HFFc6 (cell line): ENCODE measurements at places on chromosomes 1 and 21.

GRCh38 chr1:109806733-109807400, 43.1 kb upstream of the EPS8L3 start:
- no peak for DNase-seq

DNA sequence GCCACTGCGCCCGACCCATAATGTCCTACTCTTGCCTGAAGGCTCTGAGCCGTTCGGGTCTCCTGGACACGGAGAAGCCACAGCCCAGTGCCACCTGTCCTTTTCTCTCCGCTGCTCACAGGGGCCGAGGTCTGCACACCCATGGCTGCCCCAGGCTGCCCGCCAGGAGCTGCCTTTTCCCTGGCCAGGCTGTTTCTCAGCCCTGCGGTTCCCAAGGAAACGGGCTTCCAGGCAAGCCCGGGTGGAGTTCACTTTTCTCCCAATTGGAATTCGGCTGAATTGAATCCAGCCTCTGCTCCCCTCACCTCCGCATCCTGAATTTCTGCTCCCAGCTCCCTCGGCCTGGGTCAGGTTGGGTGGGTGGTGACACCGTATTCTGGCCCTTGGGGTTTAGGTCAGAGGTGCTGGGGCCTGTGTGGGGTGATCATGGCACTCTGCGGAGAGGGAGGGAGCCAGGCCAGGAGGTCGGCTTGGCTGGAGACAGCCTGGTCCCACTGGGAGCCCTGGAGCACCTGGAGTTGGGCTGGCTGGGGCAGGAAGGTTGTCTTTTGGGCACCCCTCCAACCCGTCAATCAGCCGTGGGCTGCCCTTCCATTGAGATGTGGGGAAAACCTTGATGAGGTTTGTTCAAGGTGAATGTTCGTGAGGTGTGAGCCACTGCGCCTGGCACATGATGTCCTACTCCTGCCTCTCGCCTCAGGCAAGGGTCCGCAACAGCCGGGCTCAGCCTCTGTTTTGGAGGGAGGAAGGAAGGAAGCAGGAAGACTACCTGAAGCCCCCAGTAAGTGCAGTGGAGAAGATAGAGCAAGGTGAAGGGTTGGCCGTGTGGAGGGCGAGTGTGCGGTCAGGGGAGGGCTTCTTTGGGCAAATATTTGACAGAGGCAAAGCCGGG, 25.1 kb downstream of the RRP1 start:
- no peak for DNase-seq

GRCh38 chr1:26774462-26774861, 13.3 kb upstream of the PIGV start:
- no peak for DNase-seq

DNA sequence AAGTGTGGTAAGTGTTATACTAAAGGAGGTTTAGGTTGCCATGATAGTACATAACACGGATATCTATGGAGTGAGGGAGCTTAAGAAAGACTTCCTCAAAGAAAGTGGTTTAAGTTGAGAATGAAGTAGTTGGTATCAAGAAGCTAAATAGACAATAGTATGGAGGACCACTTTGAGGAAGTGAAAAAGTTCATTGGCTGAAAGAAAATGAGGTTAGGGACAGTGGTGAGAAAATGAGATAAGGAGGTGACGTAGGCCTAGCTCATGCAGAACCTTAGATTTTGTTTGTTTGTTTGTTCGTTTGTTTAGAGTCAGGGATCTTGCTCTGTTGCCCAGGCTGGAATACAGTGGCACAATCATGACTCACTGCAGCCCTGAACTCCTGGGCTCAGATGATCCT, 72.2 kb upstream of the PPIH start:
- DNase-seq, result no peak

- DNase-seq, result no peak
Observed at GRCh38 chr1:44000122-44000665, 8.8 kb downstream of the CCDC24 start.

DNA sequence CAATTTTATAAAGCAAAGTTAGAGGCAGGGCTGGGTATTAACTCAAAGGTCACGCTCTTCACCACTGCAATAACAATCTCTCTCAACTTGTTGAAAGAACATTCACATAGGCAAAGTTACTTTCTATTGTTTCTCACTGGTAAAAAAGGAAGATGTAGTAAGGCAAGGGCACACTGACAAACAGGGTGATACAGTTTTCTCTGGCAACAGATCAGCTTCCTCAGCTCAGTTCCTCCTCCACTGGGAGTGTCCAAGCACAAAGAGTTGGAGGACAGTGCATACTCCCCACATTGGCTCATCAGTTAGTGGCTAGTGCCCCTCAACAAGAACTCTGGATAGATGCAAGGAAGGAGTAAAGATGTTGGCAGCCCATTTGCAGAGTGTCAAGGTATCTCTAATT, 3.7 kb downstream of the PLPPR4 start:
- DNase-seq, result peak; percentile 11

GRCh38 chr1:22126531-22126930, 16.4 kb downstream of the WNT4 start:
- DNase-seq, result no peak

- DNase-seq, result no peak
Observed at GRCh38 chr1:205410581-205411298, 11.1 kb downstream of the LEMD1 start.

DNA sequence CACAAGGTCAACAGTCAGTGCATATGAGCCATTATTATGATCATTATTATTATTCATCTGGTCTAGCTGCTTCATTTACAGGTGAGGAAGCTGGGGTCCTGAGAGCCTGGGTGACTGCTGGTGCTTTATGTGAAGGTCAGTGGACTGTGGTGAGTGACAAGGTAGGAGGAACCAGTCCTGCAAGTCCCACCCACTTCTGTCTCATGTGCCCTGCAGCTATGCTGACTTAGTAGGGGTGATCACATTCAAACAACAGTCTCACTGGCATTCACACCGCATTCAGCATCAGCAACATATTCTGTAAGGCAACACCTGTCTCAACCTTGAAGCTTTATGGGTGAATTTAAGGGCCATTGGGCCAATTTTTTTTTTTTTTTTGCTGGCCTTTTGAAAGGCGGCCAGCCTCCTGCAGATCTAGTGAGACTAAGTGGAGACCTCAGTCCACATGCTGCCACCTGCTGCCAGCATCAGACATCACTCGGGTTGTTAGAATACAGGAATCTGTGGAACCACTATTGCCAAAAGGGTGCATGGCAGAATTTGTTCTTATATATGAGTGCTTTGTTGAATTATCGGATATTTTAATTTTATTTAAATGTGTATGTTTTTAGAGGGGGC, 59.9 kb upstream of the CACNA1E start:
- DNase-seq, result peak; percentile 53

DNA sequence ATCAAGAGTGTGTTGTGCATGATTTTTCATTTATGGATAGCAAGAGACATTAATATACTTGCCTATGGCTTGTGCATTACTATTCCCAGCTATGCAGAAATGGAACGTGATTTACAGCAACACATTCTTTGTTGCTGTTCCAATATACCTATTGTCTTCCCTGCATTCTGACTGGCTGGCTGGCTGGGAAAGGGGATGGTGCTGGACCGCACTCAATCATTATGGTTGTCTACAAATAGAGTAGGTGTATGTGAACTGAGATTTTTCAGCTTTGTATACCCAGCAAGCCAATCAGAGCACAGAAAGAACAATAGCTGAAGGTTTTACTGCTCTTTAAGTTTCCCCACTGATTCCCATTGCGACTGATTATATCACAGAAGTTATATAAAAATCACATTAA, 167.5 kb downstream of the ATG4C start:
- DNase-seq, result no peak

DNA sequence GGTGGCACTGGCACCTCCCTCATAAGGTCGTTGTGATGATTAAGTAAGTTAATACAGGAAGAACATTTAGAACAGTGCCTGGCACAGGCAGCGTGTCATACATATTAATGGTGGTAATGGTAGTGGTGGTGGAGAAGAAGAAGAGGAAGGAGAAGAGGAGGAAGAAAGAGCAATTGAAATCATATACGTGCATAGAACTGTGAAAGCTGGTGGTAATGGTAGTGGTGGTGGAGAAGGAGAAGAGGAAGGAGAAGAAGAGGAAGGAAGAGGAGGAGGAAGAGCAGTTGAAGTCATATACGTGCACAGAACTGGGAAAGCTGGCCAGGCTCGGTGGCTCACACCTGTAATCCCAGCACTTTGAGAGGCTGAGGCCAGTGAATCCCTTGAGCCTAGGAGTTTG, 121.3 kb upstream of the HOOK1 start:
- no peak for DNase-seq

- DNase-seq, result peak; percentile 50
Observed at GRCh38 chr1:15994590-15995351, 9.3 kb upstream of the SRARP start.

DNA sequence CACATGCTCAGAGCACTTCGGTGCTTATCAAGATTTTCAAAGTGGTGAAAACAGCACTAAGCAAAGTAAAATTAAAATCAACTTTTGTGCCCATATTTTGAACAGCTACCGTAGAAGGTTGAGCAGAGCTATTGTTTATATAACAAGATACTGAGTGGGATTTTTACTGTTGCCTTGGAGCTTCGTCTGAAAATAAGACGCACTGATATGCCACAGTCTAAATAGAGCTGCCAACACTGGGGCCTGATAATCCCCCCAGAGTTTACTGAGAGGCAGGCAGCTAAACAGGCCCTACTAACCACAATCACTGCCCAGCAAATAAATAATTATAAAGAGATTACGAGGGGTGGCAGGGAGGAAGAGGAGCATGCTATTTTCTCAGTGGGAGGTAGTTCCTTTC, 650 bp upstream of the CCDC190 start:
- no peak for DNase-seq

DNA sequence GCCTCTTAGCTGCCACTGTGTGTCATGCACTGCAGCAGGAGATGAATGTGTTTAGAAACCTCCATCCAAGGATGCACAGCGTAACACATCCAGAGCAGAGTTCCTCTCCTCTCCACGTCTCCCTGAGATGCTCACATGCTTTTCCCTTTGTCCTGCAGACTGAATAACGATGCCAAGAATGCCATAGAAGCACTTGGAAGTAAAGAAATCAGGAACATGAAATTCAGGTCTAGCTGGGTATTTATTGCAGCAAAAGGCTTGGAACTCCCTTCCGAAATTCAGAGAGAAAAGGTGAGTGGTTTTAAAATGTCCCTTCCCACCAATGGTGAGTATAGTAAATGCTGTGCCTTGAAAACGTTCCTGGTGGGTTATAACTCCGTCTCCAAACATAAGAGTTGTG, 13.4 kb upstream of the MX2 start:
- DNase-seq, result no peak

GRCh38 chr1:12314333-12314903, 84.6 kb downstream of the VPS13D start:
- DNase-seq, result no peak

DNA sequence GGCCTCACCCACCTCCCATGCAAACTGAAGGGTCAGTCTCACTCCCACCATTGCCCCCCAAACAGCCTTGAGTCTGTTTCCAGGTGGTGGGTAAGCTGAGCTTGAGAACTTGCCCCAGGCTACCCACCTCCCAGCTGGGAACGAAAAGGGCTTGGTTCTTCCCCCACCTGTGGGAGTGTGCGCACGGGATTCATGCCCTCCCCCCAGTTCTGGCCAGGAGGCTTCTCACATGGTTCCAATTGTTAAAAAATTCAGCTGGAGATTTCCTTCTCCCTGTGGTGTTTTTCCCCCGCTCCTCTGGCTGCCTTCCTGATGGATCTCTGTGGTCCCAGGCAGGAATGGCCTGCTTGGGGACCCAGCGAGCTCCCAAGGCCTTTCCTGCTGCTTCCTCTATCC, 81.8 kb upstream of the C21orf91 start:
- DNase-seq, result no peak

DNA sequence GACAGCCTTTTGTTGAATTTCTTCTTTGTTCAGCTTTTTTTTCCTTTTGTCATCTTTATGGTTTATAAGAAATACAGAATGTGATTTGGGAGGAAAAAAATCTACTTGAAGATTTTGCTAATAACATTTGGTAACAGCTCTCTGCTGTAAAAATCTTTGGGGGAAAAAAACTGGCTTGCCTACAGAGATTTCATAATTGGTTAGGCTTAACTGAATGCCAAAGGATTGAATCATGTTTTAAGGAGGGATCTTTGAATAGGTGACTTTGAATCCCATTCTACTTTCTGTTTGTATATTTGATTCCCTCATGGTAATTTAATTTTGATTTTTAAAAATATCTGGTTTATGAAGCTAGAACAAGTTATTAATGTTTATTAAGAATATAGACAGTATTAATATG, 3.2 kb downstream of the BTF3L4 start:
- DNase-seq, result peak; percentile 38

DNA sequence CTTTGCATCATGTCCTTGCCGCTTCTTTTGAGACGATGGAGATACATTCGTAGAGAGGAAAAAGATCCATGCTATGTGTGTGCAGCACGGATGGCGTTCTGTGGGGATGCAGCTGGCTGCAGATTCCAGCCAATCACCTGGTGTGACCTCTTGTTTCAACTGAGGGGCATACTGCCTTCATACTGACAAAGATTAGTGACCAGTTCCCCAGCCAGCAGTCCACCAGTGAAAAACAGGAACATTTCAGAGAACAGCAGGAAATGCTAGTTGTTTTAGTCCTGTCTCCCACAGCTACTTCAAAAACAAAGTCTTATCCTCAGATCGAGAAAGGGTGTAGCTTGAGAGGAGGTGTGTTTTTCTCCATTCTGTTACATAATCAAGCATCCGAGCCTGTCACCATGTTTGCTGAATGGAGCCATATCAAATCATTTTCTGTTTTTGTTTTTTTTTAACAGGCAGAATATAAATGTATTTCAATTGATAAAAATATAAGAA, 255.7 kb upstream of the FMN2 start:
- DNase-seq, result no peak

- no peak for DNase-seq
Observed at GRCh38 chr1:27000090-27000816, 6.8 kb downstream of the TRNP1 start.

DNA sequence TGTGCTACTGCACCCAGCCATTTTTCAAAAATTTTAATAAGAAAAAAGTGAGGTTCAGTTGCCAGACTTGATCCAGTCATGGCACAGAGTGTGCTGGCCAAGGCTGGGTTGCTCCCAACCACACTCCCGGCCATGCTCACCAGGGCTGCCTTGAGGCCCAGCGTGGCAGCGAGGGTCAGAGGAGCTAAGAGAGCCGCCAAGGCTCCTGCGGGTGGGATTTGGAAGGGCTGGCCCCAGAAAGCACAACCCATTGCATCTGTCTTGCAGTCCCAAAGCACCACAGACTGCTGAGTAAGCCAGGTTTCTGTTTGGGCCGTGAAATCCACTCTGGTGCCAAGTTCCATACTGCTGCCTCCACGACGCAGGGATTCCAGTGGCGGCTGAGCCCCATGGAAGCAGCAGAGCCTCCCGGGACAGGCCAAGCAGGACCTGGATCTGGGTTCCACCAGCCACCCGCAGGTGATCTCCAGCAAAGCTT, 22.6 kb downstream of the ZBTB17 start:
- no peak for DNase-seq

DNA sequence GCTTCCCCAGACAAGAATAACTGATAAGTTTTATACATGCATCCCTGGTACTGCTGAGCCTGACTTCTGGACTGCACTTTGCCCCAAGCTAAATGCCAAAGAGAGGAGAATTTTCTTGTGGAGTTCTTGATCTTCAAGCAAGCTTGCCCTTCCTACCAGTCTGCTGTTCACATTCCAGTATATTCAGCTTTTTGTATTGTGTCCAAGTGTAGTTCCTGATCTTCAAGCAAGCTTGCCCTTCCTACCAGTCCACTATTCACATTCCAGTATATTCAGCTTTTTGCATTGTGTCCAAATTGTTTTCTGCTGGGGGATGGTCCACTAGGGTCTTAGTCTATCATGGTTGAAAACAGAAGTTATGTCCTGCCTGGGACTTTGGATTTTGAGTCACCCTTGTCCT, 894 bp upstream of the TSEN15 start:
- no peak for DNase-seq

- no peak for DNase-seq
Observed at GRCh38 chr1:237197470-237198425, 155.8 kb downstream of the RYR2 start.
